ENCODE measurements at places on chromosomes 1 and 21.

GRCh38 chr1:70277875-70278274 lies 56.7 kb downstream of the SRSF11 start:
- no peak for DNase-seq

GRCh38 chr21:39373634-39374033 lies 24.7 kb upstream of the HMGN1 start:
- no peak for DNase-seq

DNA sequence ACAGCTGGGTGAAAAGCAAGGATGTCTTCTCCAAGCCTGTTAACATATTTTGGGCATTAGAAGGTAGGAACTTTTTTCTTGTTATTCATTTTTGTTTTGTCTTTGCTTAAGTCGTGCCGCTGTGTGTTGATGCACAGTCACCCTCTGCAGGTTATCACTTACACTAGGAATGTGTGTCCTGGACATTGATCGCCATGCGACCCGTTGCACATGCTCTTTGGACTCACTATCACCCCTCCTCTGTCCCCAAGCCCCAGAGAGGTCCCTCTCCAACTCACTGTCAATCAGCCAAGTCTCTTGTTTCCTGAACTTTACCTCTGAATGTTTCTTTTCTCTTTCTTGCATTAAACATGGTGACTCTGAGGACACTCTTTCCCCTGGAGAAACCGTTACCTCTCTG lies 40.0 kb upstream of the CD101 start:
- no peak for DNase-seq

- DNase-seq, result no peak
These were observed 175.4 kb downstream of the SEC16B start for GRCh38 chr1:177794376-177794991.

GRCh38 chr1:152014943-152015342 lies 21.3 kb upstream of the S100A10 start:
- no peak for DNase-seq

- DNase-seq, result no peak
These were observed 6.5 kb upstream of the HMCN1 start for GRCh38 chr1:185727726-185728125.

DNA sequence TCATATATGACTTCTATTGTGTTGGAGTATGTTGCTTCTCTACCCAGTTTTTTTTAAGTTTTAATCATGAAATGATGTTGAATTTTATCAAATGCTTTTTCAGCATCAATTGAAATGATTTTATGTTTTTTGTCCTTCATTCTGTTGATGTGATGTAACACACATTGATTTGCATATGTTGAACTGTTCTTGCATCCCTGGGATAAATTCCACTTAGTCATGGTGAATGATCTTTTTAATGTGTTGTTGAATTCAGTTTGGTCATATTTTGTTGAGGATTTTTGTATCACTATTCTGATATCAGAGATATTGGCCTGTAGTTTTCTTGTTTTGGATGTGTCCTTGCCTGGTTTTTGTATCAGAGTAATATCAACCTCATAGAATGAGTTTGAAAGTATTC lies 46.6 kb upstream of the CD55 start:
- no peak for DNase-seq

DNA sequence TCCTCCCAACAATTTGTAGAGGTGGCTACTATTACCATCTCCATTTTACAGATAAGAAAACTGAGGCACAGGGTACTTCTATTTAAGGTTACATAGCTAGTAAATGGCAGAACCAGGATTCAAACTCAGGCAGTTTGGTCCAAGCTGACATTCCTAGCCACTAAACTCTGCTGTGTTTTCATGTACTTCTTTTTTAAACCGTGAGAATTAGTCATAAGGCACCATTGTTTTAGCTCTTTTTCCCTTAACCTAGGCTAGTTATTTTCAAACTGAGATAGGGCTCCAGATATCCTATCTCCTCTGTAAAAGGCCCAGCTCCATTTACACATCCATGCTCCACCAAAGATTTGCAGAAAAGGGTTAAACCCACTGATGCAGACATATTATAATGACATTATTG lies 92.9 kb downstream of the PTPN14 start:
- no peak for DNase-seq

DNA sequence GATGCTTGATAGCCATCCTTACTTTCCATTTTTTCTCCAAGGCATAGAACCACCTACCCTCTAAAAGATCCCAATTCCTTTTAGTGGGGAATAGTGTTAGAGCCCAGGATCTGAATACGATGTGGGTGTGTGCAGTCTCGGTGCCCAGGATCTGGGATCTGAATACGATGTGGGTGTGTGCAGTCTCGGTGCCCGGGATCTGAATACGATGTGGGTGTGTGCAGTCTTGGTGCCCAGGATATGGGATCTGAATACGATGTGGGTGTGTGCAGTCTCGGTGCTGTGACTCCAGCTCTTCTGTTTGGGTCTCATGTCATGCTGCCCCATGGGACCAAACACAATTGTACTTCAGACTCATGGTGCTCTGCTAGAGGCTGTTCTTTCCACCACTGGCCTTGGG lies 265.5 kb downstream of the TRABD2B start:
- no peak for DNase-seq

GRCh38 chr1:46043458-46044017 lies 88.9 kb downstream of the PIK3R3 start:
- no peak for DNase-seq

- no peak for DNase-seq
These were observed 182.6 kb upstream of the LYPLAL1 start for GRCh38 chr1:218991089-218991488.
